NCI-H1048 (cell line): ENCODE measurements at places on chromosomes 2 and 18.

- DNase-seq: no peak
Observed at GRCh38 chr2:241673797-241674725, 12.6 kb downstream of the DTYMK start.

DNA sequence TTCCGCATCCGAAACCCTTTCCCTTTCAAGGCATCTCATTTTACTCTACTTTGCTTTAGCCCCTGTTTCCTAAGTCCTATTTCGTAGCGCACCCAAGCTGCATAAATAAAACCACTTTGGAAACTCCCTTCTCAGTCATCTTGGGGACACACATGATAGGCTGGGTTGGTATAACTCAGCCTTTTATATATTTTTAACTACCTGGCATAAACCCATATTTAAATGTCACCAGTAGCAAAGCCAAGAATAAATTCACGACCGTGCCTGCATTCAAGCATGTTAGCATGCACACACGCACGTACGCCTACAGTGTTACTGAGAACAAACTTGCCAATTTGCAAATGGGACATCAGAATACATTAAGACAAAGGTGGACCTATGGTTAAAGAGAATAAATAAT is 564.7 kb upstream of the PIK3C3 start:
- DNase-seq: no peak

DNA sequence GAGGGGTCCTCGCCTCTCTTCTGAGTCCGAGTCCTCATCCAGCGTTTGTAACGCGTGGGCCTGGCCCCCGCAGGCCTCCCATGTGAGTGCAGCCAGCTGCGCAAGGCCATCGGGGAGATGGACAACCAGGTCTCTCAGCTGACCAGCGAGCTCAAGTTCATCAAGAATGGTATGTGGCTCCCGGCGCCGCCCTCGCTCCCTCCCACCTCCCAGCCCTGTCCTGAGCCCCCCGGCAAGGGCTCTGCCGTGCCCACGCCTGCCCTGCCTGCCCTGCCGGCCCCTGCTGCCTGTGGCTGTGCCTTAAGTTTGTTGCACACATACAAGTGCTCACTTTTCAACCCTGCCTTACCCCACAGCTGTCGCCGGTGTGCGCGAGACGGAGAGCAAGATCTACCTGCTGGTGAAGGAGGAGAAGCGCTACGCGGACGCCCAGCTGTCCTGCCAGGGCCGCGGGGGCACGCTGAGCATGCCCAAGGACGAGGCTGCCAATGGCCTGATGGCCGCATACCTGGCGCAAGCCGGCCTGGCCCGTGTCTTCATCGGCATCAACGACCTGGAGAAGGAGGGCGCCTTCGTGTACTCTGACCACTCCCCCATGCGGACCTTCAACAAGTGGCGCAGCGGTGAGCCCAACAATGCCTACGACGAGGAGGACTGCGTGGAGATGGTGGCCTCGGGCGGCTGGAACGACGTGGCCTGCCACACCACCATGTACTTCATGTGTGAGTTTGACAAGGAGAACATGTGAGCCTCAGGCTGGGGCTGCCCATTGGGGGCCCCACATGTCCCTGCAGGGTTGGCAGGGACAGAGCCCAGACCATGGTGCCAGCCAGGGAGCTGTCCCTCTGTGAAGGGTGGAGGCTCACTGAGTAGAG is 14.4 kb upstream of the ALLC start:
- DNase-seq: no peak

DNA sequence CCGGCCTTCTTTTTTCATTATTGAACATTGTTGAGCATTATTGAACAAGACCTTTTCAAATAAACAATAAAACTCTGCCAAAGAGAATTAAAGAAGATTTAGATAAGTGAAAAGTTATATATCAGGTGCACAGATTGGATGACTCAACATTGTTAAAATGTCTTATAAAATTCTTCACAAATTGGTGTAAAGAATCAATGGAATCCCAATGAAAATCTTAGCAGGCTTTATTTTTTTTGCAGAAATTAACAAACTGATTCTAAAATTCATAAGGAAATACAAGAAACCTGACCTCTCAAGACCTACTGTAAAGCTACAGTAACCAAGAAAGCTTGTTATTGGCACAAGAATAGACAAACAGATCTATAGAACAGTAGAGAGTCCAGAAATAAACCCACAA is 70.3 kb downstream of the LAMA1 start:
- no peak for DNase-seq

GRCh38 chr2:19362094-19362754 is 3.8 kb upstream of the OSR1 start:
- no peak for DNase-seq

DNA sequence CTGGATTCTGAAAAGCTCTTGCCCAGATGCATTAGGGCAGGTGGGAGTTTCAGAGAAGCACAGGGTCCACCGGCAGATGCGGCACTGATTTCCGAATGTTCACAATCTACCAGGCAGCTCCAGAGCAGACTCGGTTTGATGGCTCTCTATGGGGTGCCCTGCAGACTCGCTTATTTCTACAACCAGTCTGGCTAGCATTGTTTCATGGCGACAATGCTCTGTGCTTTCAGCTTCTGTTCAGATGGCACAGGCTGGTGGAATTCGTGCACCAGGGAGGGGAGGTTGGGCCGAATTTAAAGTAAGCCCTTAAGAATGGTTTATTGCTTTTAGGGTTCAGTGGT is 9.9 kb downstream of the MYT1L start:
- DNase-seq: no peak

GRCh38 chr18:56517196-56517595 is 121.2 kb downstream of the TXNL1 start:
- DNase-seq: no peak

GRCh38 chr2:40886655-40887054 is 434.8 kb upstream of the SLC8A1 start:
- DNase-seq: no peak

DNA sequence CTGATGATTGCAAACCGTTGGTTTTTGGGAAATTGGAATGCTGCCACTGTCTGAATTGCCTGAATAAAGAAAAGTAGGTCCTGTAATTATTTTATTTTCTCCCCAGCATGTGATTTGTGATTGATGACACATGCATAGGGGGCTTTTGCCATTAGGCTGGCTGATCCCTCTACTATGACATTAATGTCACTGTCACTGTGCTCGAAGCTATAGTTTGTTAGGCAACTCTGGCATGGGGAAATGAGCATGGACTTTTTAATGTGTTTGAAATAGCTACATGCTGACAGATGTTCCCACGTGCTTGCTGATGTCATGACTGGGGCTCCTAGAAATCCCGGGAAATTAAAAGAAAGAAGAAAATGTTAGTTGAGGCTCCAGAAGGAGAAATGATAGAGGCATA is 99.1 kb downstream of the HRH4 start:
- no peak for DNase-seq

DNA sequence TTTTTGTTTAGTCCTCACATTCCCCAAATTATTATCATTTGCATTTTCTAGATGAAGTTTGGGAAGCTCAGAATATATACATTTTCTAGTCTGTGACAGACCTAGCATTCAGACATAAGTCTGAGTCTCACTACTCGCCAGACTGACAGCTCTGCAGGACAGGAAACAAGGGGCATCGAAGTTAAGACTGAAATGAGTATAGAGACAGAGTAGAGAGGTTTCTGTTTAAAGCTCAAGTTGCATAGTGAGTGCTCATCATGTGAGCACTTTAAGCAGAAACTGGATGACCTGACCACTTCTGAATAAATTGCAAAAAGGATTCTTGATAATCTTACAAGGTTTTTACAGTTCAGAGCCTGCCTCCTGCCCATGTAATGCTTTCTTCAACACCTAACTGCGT is 1.1 kb downstream of the HADHB start:
- DNase-seq: no peak

DNA sequence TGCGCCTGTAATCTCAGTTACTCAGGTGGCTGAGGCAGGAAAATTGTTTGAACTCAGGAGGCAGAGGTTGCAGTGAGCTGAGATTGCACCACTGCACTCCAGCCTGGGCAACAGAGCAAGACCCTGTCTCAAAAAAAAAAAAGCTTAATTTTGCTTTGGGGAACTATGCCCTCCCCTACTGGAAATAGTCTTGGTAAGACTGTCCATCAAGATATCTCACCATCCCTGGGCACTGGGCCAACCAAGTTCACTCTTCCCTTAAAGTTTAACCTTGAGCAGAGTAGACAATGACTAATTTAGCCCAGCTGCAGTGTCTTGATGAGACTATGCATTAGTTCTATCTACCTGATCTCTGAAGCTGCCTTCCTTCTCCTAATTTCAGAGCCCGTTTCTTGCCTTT is 44.7 kb downstream of the ASXL2 start:
- no peak for DNase-seq
